ENCODE measurements at places on chromosomes 1 and 21.

- DNase-seq: no peak
Measured at GRCh38 chr21:42887326-42887725, 5.8 kb upstream of the NDUFV3 start.

DNA sequence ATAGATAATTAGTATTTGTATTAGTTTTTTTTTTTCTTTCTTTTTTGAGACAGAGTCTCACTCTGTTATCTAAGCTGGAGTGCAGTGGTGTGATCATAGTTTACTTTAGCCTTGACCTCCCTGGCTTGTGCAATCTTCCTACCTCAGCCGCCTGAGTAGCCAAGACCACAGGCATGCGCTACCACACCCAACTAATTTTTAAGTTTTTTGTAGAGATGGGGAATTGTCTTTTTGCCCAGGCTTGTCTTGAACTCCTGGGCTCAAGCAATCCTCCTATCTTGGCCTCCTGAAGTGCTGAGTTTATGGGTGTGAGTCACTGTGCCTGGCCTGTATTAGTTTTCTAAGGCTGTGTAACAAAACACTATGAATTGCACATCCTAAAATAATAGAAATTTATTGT, 58.3 kb downstream of the MSH4 start:
- DNase-seq: no peak

DNA sequence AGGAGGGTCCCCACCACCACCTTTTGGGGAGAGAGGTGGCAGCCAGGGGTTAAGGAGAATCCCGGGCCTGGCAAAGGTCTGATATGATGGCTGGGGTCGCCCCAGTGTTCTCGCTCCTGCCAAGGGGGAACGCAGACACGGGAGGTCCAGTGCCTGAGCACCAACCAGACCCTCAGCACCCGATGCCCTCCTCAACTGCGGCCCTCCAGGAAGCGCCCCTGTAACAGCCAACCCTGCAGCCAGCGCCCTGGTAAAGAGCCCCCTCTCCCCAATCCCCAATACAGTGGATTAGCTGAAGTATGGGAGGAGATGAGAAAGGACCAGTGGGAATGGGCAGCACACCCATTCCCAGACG, 10.4 kb downstream of the ADAMTSL4 start:
- DNase-seq: no peak

DNA sequence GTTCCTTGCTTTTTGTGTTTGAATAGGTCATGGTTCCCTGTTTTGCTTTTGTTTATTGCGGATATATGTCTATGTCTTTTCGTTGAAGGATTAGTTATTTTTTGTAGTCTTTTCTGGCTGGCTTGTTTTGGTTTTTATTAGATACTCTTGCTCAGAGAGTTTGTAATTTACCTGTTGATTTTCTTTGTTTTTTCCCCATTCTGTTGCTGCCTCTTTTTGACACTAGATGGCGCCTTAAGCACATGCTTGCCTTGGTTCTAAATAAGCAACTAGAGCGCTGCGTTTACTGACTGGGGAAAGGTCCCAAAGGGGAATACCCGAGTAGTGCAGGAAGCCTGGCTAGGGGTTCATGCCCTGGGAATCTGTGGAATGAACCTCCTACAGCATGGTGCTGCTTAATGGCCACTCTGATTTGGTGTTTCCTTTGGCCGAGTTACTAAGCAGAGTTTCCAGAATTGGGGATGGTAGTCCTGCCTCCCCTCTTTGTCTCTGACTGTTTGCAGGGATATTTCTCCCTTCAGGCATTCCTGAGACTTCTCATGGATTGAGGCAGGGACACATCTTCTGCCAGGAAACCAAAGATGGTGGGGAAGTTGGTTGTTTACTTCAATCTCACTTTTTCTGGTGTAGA, 143.2 kb downstream of the PTPRU start:
- DNase-seq: no peak

GRCh38 chr1:19003371-19004290, 47.2 kb upstream of the IFFO2 start:
- DNase-seq: no peak

- DNase-seq: no peak
Measured at GRCh38 chr1:99352821-99353220, 88.5 kb downstream of the PLPPR4 start.

DNA sequence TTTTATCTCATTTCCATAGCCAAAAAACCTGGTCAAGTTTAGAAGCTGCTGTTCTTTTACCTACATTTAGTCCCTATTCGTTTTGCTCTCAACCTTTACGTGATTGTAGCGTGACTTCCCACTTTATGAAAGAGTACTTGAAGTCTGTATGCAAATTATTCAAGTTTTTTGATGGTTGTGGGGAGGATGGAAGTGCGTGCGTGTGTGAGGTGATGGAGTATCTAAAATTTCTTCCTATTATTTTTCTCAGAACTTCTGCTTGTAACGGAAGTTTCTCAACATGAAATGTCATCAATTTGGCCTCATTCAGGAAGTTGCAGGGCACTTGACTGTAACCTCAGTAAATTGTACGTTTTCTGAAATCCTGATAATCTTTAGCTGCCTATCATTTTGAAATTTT, 64.0 kb downstream of the SAMSN1 start:
- DNase-seq: peak; percentile 45

GRCh38 chr1:36771240-36771639, 263.1 kb downstream of the GRIK3 start:
- DNase-seq: no peak

DNA sequence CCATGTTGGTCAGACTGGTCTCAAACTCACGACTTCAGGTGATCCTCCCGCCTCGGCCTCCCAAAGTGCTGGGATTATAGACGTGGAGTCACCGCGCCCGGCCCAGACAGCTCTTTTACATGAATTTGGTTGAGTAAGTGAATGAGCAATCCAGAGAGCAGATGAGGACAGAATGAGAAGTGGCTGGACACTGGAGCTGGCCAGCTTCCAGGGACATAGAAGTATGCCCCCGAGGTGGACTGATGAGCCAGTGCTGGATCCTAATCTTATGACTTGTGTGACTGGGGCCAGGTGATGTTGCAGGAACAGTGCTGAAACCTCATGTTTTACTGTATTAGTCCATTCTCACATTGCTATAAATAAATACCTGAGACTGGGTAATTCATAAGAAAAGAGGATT, 35.9 kb upstream of the KANK4 start:
- DNase-seq: no peak

GRCh38 chr1:73463873-73464272, 734.1 kb downstream of the LRRIQ3 start:
- no peak for DNase-seq

GRCh38 chr1:221856228-221857093, 114.6 kb upstream of the DUSP10 start:
- no peak for DNase-seq

Measured in CD4-positive, alpha-beta T cell treated with Interleukin-12 subunit alpha and Interleukin-12 subunit beta, for 1 hour (primary cell).